ENCODE measurements at places on chromosomes 13 and 19.

DNA sequence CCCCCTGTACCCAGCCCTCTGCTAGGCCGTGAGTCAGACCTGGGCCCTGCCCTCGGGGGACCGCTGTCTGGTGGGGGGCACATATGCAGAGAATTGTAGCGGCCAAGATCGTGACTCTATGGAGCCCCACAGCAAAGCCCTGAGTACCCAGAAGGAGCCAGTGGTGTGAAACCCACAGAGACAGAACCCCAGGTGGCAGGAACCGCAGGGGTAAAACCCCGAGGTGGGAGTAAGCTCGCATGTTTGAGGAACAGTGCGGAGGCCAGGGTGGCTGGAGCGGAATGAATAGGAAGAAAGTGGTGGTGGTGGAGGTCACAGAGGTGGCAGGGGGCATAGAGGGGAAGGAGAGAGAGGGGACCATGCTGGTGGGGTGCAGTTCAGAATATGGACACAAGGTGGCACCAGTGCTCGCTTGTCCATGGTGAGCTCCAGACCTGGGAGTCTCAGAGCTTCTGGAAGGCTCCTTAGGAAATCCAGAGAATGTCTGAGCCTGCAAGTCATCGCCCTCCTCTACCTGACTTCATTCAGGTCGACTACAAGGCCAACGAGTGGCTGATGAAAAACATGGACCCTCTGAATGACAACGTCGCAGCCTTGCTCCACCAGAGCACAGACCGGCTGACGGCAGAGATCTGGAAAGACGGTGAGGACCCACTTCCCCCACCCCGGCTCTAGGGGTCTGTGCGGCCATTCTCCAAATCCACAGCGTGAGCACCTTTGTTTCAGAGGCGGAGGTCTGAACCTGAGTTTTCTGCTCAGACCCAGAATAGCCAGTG, 48.9 kb downstream of the MYH14 start:
- peak; percentile 30 for DNase-seq

DNA sequence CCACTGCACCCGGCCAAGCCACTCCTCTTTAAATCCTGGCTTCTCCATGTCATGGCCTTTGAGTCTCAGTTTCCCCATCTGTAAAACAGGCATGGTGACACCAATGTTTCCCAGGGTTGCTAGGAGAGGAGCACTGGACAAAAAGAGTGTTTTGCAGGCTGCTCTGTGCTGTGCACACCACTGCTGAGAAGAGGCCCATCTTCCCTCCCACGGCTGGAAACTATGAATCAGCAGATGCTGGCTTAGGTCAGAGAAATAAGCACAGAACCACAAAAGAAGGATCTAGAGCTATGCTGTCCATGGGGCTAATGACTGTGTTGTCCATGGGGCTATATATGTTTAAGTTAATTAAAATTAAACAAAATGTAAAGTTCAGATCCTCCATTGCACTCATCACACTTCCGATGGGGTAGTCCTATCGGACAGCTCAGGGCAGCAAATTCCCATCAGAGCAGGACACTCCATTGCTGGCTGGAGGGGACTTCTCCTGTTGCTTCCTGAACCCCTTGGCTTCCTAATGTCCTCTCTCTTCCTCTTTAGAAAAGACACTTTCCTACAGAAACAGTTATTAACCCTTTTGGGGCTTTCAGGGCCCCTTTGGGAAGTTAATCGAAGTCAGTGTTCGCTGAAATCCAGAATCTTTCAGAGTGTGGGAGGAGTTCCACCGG, 37.1 kb downstream of the TSHZ3 start:
- peak; percentile 40 for DNase-seq

GRCh38 chr13:38444904-38445303, 95.3 kb downstream of the UFM1 start:
- DNase-seq, result no peak

DNA sequence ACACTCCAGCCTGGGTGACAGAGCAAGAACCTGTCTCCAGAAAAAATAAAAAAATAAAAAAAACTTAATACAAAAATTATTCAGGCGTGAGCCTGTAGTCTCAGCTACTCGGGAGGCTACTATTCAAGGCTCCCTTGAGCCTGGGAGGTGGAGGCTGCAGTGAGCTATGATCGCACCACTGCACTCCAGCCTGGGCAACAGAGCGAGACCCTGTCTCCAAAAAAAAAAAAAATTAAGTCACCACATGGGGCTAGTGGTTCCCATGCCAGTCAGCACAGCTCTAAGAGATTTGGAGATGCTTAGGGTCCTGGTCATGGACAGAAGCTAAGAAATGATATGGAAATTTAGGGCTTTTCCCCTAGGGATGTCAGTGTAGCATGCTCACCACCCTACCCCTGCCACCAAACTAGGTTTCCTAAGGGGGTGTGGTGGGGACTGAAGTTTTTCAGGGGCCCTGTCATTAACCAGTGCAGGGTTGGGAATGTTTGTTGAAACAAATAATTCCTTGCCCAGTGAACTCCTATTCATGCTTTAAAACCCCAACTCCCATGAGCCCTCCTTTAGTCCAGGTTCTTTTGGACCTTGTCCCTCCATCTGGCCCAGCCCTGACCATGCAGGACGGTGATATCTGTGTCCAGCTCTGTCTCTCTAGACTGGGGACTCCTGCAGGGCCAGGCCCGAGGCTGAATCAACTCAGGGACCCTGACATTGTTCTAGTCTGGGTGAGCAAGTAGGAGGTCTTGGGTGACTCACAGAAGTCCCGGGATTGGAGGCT, 1.8 kb downstream of the FCHO1 start:
- no peak for DNase-seq

DNA sequence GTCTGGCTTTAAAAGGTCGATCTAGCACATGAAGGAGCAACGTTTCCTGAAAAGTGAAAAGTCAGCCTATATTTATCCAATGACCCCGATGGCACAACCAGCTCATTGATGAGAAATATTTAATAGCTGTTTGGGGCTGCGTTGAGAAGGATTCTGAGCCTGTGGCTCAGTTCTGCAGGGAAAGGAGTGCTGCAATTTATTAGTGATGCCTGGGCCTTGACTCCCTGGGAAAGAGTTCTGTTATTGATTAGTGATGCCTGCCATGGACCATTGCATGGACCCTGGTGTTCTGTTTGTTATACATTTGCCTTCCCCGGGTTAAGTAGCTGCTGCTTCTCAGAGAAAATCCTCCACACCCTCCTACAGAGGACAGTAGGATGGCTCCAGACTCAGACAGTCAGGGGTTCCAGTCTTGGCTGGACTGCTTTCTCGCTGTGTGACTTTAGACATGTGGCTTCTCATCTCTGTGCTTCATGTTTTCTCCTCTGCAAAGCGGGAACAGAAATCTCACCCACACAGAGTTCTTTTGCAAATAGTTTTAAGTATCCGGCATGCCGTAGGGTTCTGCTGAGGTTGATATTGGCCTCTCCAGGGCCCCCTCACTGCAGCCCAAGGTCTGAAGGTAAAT, 17.7 kb upstream of the PTPRS start:
- no peak for DNase-seq

DNA sequence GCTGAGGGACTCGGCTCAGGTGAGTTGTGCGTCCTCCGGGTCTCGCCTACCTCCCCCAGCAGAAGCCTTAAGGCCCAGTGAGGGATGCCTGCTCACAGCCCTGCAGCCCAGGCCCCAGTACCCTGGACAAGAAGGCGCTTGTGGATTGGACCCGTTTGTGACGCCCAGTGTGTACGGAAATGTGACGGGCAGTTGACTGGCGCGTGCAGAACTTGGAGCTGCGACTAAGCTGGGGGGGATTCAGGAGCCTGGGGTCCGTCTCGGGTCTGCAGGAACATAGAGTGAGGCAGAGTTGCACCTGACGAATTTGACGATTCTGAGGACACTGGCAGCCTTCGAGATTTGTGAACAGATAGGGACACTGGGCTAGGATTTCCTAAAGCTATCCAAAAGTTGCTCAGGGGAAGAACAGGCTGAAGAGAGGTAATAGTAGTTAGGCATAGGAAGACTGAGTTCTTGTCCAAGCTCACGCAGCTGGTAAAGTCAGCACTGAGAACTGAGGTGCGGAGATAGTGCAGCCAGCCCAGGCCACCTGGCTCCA, 519 bp downstream of the ZNF551 start:
- DNase-seq, result no peak

- DNase-seq, result no peak
Observed at GRCh38 chr13:40503966-40504591, 162.4 kb downstream of the FOXO1 start.

- DNase-seq, result no peak
Observed at GRCh38 chr19:16814526-16815100, 14.6 kb upstream of the SIN3B start.

- DNase-seq, result no peak
Observed at GRCh38 chr19:56987184-56987583, 132.6 kb upstream of the USP29 start.

- DNase-seq, result no peak
Observed at GRCh38 chr19:53308339-53308811, 25.2 kb upstream of the ZNF845 start.

GRCh38 chr19:33902395-33902794, 105.7 kb downstream of the KCTD15 start:
- no peak for DNase-seq

- no peak for DNase-seq
Observed at GRCh38 chr13:98144027-98144741, 1.3 kb downstream of the FARP1 start.

GRCh38 chr13:30088312-30088855, 219.0 kb downstream of the KATNAL1 start:
- no peak for DNase-seq

DNA sequence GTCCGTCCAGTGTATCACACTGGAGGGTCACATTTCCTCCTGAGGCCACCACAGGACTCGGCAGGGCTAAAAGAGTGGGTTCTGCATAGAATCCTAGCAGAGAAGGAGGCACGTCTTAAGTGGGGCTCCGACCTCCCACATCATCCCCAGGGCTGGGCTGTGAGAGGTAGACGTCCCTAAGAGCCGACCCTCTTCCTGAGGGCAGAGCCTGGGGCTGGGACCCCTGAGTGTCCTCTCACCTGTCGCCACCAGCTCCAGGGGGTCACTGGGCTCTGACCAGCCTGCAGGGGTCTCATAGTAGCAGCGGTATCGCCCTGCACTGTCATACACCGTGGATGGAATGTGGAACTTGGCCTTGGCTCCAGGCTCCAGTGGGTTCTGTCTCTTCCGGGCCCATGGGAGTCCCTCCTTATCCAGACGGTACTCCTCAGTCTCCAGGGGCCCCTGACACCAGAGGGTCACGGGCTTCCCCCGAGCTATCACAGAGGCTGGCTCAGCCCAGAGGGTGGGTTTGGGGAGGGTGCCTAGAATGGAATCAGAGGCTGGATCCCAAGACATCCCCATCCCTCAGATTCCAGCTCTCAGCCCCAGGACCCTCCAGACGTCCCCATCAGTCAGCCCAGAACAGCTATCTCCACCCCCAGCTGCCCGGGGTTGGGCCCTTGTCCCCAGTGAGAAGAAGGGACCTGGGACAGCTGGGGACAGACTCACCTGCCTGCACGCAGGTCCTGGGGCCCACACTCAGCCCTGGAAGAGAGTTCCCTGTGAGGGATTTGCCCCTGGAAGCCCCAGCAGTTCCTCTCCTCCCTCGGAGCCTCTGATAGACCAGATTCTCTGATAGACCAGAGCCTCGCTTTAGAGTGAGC, 590 bp downstream of the LILRB5 start:
- no peak for DNase-seq

DNA sequence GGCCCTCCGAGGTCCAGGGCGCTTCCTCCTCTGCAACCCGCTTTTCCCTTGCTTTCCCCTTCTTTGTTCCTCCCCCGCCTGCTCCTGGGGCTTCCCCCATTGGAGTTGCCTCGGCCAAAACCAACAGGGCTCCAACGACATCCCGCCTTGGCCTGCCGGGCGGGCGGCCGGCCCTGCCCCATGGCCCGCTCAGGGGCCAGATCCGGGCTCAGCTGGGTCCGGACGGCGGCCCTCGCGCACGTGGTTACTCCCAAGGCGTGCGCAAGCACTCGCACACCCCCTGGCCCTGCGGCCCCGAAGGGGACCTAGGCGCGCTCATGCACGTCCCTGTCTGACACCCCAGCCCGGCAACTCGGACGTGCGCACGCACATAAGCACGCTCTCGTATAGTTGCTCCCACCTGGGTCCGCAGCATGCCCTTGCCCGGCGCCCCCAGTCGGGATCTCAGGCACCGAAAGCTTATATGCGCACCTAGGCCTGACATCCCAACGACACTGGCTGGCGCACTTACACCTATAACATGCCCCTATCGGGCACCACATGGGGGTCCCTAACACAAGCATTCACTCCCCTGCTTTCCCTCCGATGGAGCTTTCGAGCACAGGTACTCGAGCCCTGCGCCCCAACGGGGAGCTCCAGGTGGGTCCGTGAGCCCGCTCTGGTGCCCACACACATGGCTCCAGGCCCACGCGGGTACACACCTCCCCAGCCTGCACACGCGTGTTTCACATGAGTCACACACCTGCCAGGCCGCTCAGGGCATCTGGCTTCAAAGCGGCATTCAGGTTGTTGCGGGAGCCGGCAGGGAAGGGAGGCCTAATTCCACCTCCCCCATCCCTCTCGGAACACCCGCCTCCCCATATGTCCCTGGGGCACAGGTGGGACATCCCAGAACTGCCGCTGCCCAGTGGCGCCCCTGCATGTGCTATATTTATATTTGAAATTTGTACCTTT, 15.0 kb downstream of the NFIX start:
- DNase-seq, result no peak

DNA sequence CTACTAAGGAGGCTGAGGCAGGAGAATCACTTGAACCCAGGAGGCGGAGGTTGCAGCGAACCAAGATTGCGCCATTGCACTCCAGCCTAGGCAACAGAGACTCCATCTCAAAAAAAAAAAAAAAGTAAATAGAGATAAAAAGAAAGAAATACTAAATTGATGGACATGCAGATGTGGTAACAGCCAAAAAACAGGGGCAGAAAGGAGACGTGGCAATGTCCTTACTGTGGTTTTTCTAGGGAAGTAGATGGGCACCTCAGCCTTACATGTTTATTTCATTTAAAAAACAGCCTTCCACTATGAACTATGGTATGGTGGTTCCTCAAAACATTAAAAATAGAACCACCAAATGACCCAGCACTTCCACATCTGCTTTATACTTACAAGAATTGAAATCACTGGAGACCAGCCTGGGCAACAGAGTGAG, 6.5 kb upstream of the EIF3G start:
- DNase-seq, result no peak

- no peak for DNase-seq
Observed at GRCh38 chr19:17974551-17974950, 7.6 kb downstream of the KCNN1 start.

- DNase-seq, result no peak
Observed at GRCh38 chr19:57334191-57334590, 13.9 kb downstream of the ZNF543 start.

Data from stimulated activated CD4-positive, alpha-beta T cell treated with anti-CD3 and anti-CD28 coated beads, Interleukin-4, amount 100 ng/mL, for 48 hours (primary cell).